ENCODE measurements at places on chromosomes 7 and 10.

GRCh38 chr10:123536176-123536845 is 129.8 kb upstream of the GPR26 start:
- DNase-seq = no peak

GRCh38 chr10:14545827-14546226 is 215.1 kb upstream of the FRMD4A start:
- no peak for DNase-seq

- no peak for DNase-seq
Observed at GRCh38 chr10:69004821-69005220, 16.2 kb downstream of the KIFBP start.

- DNase-seq = no peak
Observed at GRCh38 chr10:55446441-55447002, 645.5 kb upstream of the PCDH15 start.

DNA sequence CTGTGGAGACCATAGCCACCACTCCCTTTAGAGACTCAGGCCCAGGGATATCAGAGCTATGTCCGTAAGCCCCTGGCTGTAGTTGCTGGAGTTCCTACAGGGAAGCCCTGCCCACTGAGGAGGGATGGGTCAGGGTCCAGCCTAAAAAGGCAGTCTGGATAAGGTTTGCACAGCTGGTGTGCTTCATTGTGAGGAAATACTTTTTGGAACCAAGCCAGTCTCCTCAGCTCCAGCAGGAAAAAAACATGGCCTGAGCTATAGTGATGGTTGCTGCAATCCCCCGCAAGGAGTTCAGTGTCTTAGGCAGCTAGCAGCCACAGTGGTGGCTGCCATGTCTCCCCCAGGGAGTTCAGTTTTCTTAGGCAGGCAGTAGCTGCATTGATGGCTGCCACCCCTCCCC is 52.6 kb upstream of the CYP2C8 start:
- DNase-seq = no peak

GRCh38 chr10:110994406-110995086 is 75.1 kb downstream of the SHOC2 start:
- no peak for DNase-seq

DNA sequence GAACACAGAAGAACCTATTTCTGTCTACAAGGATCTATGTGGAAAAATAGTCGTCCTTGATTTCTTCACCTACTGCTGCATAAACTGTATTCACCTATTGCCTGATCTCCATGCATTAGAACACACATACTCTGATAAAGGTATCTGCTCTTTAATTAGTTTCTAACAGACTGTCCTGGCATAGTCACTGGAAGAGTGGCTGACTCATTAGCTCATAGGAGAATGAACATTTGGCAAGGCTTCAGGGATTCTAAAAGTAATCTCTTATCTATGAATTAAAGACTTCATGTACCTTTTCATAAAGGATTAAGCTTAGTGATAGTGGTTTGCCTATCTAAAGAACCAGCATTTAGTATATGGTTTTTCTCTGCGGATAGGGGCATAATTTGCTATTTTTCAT is 4.1 kb downstream of the NHLRC2 start:
- no peak for DNase-seq

GRCh38 chr7:135111379-135111778 is 36.5 kb upstream of the TMEM140 start:
- DNase-seq = no peak

- no peak for DNase-seq
Observed at GRCh38 chr7:2921653-2922347, 77.7 kb upstream of the GNA12 start.

GRCh38 chr7:155732286-155732685 is 80.0 kb downstream of the SHH start:
- DNase-seq = no peak

DNA sequence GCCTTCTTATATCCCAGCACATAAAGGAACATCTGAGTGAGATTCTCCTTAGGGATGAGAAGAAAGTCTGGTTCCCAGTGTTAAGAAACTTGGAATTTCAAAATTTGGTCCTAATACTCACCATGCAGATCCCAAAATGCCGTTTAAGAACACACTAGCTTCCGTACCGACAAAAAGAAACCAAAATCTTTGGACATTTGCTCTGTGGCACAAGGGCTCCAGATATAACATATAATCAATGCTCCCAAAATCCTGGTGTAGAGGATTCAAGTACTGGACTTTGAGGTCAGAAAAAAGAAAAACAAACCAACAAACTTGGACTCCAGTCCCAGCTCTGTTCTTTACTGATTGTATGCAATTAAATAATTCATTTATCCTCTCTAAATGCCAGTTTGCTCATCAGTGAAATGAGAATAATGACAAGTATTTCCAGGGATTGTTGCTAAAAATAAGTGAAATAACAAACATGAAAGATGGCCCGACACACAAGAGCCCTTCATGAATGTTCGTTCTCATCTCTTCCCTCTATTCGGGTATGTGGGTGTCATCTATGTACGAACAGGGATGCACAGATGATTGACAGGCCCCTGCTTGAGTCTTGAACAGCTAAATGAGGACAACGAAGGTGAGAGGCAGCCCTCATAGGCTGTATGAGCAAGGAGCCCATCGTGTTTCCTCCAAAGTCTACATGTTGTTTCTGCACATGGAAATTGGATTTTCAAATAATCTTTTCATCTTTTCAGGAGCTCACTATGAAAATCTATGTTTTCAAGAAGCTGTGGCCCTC is 48.6 kb upstream of the NEBL start:
- no peak for DNase-seq

GRCh38 chr10:112826018-112826697 is 123.9 kb upstream of the TCF7L2 start:
- no peak for DNase-seq

DNA sequence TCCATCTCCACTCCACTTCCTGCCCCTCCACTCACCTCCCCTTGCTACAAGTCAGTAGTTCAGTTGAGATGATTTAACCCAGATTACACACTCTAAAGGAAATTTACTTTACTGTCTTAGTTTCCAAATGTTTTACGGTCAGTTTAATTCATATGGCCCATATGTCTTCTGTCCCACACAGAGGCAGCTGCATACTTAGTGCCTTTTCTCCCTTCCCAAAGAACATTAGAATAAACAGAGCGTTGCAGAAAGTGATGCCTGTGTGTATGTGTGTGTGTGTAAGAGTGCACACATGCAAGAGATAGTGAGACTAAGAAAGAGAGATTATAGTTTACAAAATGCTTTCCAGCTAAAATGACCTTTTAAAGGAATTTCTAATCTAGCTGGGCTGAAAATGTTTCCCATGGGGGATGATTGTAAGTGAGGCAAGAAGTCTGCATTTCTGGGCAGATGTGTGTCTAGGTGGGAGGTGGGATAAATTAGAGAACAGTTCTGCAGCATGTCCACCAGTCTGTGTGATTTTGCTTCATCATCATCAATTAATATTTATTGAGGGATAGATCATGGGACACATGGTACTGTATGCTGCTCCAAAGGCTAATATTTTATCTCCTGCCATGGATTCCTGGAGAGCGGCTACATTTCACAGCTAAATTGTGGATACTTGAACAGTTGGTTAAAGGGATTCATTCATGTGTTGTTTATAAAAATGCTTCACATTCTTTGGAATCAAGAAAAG is 81.5 kb downstream of the NXPH1 start:
- DNase-seq = no peak

DNA sequence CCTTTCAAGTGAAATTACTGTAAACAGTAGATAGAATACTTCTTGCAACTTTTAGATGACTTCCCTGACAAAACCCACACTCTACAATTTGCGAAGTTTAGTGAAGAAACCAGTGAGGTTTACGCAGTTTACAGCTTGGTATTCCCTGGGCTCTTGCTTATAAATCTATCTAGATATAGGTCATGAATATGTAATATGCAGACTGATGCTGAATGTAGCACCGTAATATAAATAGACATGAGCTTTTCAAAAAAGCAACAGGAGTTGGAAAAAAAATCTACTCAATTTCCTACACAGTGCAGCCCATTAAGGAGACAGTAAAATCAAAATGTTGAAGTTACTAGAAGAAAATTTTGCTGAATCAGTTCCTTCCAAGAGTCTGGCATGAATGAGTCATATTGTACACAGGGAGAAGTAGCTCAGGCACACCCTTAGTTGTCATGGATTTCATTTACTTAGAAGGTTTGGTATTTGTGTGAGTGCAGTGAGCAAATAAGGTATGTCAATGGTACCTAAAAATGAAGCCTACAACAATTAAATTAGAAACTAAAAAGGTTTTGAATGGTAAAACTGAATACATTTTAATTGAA is 67.7 kb upstream of the NEUROD6 start:
- no peak for DNase-seq

GRCh38 chr10:70662362-70663220 is 9.7 kb upstream of the ADAMTS14 start:
- DNase-seq = no peak

All from anterior cingulate cortex (tissue), 58 donors.